Stimulated activated memory B cell treated with anti-CD40 and anti-IgM and Interleukin-4, amounts not matched to agents 10 μg/mL and 1 μg/mL and 100 μg/mL, for 72 hours (primary cell): ENCODE measurements at places on chromosomes 1 and 21.

- ATAC-seq = no peak
Measured at GRCh38 chr21:41948078-41948895, 5.5 kb downstream of the C2CD2 start.

DNA sequence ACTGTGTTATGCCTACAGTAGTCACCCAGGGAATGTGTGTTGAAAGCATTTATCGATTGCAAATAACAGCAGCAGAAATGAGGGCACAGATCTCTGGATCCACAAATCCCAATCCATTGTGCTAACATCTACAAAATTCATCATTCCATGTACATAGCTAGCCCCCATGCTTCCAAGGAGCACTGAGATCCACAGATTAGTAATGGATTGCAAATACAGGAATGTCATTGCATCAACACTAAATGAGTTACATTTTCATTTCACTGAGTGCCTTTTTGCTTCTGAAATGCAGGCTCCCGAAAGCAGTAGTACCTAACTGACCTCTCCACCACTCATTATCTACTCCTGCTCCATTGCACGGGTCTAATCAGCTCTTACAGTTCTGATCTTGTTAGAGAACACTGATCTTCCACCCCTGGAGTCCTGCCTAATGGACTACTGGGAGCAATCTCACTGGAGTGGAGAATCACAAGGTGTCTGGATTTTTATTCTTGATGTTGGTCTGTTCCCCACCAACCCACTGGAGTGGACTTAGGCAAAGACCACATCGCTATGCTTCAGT, 30.5 kb downstream of the ASTN1 start:
- ATAC-seq = no peak

DNA sequence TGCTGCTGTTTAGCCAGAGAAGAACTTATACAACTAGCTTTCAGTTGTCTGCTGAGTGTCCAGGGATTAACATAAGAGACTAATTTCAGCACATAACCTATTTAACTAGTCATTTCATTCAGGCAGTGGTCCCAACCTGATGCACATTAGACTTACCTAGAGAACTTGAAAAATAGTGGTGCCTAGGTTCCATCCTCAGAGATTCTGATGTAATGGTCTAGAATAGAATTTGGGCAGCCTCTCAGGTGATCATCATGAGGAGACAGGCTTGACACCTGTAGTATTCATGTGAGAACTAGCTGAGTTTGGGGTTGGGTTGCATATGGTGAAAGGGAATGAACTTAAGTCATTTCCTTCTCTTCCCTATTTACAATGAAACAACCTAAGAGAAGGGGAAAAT, 24.8 kb downstream of the CNST start:
- peak; percentile 56 for ATAC-seq

GRCh38 chr1:231533240-231533639, 4.8 kb downstream of the TSNAX start:
- no peak for ATAC-seq

DNA sequence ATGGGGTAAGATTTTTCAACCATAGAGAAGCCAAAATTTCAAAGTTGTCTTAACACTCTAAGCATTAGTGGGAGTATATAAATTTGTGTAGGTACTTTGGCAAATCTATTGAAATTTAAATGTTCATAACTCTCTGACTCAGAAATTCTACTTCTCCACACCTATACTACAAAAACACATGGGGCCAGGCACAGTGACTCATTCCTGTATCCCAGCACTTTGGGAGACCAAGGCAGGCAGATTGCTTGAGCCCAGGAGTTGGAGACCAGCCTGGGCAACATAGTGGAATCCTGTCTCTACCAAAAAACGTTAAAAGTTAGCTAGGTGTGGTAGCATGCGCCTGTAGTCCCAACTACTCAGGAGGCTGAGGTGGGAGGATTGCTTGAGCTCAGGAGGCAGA, 41.3 kb upstream of the RAVER2 start:
- no peak for ATAC-seq

GRCh38 chr1:228884615-228885566, 149.6 kb downstream of the RHOU start:
- ATAC-seq = no peak

GRCh38 chr1:156429313-156430060, 60.5 kb downstream of the RHBG start:
- no peak for ATAC-seq

DNA sequence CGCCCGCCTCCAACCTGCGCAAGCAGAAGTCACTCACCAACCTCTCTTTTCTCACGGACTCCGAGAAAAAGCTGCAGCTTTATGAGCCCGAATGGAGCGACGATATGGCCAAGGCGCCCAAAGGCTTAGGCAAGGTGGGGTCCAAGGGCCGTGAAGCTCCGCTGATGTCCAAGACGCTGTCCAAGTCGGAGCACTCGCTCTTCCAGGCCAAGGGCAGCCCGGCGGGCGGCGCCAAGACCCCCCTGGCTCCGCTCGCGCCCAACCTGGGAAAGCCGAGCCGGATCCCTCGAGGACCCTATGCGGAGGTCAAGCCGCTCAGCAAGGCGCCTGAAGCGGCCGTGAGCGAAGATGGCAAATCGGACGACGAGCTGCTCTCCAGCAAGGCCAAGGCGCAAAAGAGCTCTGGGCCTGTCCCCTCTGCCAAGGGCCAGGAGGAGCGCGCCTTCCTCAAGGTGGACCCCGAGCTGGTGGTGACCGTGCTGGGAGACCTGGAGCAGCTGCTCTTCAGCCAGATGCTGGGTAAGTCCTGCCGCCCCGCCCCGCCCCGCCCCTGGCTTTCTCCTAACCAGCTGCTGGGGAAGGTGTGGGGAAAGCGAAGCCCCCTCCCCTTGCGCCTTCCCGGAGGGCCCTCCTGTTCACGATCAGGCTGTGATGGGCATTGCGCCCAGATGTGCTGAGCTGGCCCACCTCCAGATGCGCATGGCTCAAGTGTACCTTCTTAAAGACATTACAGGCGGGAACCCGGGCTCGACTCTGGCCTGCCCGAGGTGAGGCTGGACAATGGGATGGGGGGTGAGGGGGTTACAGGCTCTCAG, 110.2 kb downstream of the NAV1 start:
- no peak for ATAC-seq

DNA sequence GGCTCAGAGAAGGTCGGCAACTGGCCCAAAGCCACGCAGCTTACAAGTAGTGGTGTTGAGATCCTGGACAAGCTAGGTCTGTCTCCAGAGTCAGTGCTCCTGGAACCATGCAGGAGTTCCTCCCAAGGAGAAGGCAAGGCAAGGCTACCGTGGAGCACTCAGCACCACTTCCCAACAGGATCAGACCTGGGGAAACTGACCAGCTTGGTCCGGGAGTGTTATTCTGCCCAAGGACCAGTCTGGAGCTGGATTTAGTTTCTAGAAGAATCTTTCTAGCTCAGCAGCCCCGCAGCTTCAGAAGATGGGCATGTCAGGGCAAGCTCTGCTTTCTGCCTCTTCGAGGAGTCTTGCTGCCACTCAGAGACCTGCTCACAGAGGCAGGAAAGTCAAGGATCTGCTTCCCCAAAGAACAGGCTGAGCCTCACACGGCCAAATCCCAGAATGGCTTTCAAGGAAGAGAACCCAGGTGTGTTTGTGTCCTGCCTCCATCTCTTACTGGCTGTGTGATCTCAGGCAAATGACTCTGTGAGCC, 302.8 kb downstream of the MATN1 start:
- ATAC-seq = no peak

DNA sequence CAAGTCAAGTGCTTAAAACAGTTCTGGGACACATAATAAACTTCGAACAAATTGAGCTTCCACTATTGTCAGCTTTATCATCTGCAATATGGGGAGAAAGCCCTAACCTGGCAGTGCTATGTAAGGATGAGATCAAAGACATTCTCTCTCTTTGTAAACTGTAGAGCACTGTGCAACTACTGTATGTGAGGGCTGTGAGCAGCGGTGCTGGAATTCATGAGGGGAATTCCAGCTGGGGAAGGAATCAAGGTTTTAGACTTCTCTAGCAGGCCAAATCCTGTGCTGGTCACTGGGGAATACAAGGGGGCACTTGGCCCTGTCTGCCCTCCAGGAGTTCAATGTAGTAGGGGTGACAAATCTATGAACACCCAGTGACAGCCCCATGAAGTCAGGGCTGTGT, 9.3 kb downstream of the FAM151A start:
- no peak for ATAC-seq

- ATAC-seq = no peak
Measured at GRCh38 chr21:38202811-38203210, 54.0 kb upstream of the KCNJ15 start.

DNA sequence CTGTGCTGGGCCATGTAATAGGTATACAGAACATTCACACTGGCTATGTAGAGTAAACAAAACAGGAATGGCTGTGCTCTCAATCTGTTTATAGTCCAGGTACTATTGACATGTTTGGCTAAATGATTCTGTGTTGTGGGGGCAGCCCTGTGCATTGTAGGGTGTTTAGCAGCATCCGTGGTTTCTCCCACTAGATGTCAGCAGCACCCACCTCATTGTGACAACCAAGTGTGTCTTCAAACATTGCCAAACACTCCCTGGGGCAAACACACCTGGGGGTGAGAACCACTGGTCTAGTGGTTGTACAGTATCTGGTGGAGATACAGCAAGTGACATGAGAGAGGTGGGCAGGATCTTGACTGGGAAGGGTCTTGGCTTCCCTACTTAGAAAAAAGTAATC, 80.4 kb upstream of the SPATA6 start:
- ATAC-seq = no peak

DNA sequence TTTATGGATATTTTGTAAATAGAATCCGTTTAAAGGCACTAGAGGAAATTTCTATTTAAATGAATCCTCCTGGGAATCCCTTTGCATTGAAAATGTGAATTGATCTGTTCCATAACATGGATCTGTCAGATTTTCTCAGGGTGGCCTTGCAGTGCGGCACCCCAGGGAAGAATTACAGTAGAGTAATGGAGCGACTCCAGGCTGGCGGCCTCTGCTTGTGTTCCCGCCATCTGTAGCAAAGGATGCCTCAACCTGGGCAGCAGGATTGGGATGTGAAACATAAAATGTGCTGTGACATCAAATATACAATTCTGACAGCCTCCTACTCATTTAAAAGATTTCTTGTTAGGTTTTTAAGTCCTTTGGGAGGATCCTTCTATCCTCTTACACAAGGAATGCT, 115.9 kb downstream of the RHOU start:
- ATAC-seq = no peak

GRCh38 chr1:230047114-230047865, 19.7 kb upstream of the GALNT2 start:
- ATAC-seq = no peak

GRCh38 chr1:171909711-171910110, 68.4 kb downstream of the DNM3 start:
- ATAC-seq = no peak

- no peak for ATAC-seq
Measured at GRCh38 chr1:25704267-25704691, 87.7 kb downstream of the MAN1C1 start.

DNA sequence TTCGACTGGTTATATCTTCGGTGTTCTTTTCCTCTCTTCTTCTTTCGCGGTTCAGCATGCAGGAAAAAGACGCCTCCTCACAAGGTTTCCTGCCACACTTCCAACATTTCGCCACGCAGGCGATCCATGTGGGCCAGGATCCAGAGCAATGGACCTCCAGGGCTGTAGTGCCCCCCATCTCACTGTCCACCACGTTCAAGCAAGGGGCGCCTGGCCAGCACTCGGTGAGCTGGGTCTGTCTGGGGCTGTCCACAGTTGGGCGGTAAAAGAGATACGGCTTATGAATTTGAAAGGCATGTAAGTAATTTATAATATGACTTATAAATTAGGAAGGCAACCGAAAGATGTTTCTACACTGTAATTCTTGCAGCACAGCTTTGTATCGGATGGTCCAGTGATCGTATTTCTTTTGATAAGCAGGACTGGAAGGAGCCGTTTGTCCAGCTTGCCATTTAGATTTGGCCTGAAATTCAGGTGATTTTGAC, 334 bp downstream of the CTH start:
- peak; percentile 13 for ATAC-seq

GRCh38 chr1:201110616-201111015, 1.6 kb downstream of the CACNA1S start:
- ATAC-seq = no peak

- ATAC-seq = no peak
Measured at GRCh38 chr1:3384407-3384806, 70.1 kb upstream of the ARHGEF16 start.

- ATAC-seq = no peak
Measured at GRCh38 chr1:45862008-45862407, 58.6 kb downstream of the MAST2 start.

DNA sequence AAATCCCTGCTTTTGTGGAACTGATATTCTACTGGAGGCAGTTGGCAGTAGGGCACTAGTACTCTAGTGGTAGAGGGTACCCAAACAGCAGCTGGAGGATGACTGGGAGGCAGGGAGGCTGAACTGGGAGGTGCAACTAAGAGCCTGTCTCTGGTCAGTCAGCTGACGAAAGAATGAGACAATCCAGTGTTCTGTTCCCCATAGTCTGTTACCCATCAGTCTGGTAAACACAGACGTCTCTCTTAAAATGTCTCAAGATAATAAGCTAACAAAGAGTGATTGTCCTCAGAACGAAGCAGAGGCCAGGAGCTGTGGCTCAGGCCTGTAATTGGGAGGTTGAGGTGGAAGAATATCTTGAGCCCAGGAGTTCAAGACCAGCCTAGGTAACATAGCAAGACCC, 30.4 kb downstream of the TFAP2E start:
- no peak for ATAC-seq

- ATAC-seq = no peak
Measured at GRCh38 chr1:113370868-113371267, 19.4 kb upstream of the MAGI3 start.

GRCh38 chr21:16773206-16773605, 739.6 kb upstream of the CXADR start:
- ATAC-seq = no peak

GRCh38 chr1:203935321-203935720, 73.9 kb downstream of the SNRPE start:
- no peak for ATAC-seq

GRCh38 chr1:91793877-91794276, 92.1 kb downstream of the TGFBR3 start:
- ATAC-seq = no peak

GRCh38 chr1:183648042-183648441, 5.1 kb downstream of the APOBEC4 start:
- no peak for ATAC-seq

DNA sequence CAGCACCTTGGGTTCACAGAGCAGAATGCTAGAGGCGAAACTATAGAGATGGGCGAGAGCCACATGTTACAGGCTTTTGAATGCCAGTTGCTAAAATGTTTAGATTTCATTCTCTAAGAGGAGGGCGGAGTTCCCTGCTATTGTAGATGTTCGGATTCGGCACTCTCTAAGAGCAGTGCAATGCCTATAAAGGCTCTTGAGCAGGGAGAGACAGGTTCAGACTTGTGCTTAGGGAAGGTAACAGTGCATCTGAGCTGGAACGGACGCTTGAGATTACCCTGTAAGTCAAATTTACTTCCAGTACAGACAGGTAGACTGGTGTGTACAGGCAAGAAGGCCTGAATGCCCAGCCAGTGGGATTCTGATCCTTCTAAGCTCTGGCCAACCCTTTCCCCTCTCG, 15.3 kb downstream of the LURAP1 start:
- ATAC-seq = no peak

DNA sequence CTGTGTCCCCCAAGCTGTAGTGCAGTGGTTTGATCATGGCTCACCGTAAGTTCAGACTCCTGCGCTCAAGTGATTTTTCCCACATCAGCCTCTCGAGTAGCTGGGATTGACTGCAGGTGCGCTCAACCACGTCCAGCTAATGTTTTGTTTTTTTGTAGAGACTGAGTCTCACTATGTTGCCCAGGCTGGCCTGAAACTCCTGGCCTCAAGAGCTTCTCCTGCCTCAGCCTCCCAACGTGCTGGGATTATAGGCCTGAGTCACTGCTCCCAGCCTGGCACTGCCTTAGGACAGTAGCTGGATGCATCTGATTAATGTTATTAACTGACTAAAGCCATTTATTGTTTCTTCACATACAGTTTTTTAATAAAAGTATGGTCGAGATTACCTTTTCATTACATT, 40.2 kb downstream of the RNF11 start:
- ATAC-seq = no peak
